ENCODE measurements at places on chromosomes 11 and 22.

GRCh38 chr11:31757260-31757835 is 53.8 kb downstream of the PAX6 start:
- peak; percentile 9 for DNase-seq

- DNase-seq = no peak
Measured at GRCh38 chr22:22840780-22841179, 46.8 kb upstream of the IGLL5 start.

DNA sequence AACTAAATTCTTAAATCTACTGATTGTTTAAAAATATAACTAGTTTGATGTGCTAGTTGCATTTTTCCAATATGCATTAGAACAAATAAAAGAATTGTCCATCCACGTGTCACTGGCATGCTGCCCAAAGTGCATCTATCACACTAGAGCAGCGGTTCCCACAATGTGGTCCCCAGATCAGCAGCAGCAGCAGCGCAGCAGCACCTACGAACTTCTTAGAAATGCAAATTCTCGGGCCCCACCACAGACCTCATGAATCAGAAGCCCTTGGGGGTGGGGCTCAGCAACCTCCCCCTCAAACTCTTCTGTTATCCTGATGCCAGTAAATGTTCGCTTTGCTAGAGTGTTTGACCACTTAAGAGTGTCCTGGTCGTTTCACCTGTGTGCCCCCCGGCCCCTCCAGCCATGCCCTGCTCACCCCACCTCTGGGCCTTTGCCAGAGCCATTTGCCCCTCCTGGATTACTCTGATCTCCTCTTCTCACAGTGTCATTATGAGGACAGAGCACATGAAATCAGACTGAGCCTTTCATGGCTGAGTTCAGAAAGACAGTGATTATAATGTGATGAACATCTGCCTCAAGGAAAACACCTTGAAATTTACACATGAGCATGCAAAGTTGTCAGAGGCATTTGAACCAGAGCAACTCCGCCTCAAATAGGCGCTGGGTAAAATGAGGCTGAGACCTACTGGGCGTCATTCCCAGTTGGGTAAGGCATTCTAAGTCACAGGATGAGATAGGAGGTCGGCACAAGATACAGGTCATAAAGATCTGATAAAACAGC is 12.6 kb upstream of the VSIG10L2 start:
- no peak for DNase-seq

DNA sequence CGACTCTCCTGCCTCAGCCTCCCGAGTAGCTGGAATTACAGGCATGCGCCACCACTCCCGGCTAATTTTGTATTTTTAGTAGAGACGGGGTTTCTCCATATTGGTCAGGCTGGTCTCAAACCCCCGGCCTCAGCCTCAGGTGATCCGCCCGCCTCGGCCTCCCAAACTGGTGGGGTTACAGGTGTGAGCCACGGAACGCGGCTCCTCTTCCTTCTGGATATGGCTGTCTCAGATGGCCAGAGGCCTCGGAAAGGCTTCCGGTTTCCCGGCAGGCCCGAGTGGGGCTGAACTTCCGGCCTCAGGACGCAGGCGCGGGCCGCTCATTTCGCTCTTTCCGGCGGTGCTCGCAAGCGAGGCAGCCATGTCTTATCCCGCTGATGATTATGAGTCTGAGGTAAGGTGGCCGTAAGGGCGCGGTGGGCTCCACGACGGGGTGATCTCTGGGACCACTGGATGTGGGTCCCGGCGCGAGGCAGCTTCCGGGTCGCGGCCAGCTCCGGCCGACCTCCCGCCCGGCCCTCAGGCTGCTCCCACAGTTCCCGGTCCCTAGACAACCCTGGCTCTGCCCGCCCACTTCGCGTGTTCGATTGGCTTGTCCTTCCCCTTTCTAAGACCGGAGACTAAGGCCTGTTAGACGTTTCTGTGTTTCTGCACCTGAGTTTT is at the start of gene EIF3L:
Gene EIF3L (plus strand): TSS at position 331 of the 663 bp plus-strand sequence. CDS start 31 bp downstream, at position 362.
- peak; percentile 49 for DNase-seq

DNA sequence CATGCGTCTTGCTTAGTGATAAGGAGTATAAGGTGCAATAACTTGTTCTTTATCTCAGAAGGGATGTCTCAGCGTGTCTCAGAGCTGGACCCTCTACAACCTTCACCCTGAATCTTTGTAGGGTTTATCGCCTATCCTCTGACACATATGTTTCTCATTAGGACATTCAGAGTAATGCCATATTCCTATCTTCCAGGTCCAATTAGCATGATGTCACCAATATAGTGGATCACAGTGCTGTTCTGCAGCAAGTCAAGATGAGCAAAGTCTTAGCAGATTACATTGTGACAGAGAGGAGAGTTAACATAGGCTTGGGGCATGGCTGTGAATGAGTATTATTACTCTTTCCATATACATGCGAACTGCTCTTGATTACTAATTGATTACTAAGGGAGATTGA is 110.3 kb upstream of the CLPB start:
- DNase-seq = no peak

- DNase-seq = no peak
Measured at GRCh38 chr11:132913295-132913694, 619.0 kb downstream of the OPCML start.

- no peak for DNase-seq
Measured at GRCh38 chr11:128522943-128523518, 64.3 kb downstream of the ETS1 start.

DNA sequence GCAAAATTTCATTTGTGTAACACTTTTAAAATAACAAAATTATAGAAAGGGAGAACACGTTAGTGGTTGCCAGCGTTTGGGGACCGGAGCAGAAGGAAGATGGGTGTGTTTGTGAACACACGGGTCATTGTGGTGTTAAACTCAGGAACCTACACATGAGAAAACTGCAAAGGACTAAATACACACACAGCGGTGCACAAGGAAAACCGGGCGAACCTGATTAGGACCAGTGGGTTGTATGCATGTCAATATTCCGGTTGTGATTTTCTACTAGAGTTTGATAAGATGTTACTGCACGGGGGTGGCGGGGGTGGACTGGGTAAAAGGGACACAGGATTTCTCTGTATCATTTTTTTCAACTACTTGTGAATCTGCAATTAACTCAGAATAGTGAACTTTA is 351.2 kb downstream of the OPCML start:
- no peak for DNase-seq

DNA sequence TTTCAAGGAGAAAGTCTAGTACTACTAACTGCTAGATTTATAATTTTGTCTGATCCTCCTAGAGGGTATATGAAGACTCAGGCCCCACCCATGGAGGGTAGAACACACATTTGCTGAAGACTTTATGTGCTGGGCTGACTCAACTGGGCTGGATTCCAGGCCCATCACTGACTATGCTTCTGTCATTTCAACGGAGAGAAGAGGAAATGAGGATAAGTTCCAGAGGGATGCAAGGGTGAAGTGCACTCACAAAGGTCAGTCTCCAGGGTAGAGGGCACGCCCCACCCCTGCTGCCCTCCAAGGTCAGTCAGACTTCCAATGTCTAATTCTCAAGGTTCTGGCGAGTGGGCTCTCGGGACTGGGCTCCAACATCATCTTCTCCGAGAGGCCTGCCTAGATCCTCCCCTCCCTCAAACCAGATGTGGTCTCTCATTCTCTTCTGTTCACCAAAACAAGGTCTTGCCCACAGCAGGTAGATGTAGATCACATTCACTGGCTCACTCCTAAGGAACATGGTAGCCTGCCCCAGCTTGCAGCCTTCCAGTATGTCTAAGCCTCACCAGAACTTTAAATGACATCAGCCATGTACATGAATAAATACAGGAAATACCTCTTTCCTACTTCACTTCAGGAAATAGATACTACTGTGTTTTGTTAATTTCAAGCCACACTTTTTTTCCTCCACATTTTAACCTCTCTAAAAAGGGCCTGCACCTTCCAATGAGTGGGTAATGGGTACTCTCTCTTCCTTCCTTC is 7.3 kb upstream of the C11orf86 start:
- DNase-seq = no peak

DNA sequence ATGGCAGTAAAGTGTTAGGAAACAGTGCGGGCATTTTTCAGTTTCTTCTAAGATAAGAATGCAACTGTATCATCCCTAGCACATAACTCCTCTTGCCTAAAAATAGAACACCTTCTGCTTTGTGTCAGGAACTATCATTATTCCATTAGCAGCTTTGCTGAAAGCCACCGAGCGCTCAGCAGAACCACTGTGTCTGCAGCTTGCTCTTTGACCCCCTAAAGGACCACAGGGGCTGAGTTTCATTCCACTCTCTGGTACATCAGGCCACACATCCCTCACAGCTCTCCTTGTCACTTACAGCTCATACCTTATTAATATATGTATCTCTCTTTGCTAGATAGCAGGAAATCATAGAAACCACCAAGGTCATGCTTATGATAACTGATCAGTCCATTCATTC is 360.2 kb downstream of the KCNA4 start:
- no peak for DNase-seq

GRCh38 chr22:20430720-20431510 is 6.7 kb downstream of the SCARF2 start:
- DNase-seq = no peak

GRCh38 chr22:47884200-47884599 is 1121.8 kb downstream of the TBC1D22A start:
- no peak for DNase-seq

- no peak for DNase-seq
Measured at GRCh38 chr11:20933958-20934357, 264.6 kb downstream of the NELL1 start.

Measured in NCI-H2107 (cell line).